ENCODE measurements at places on chromosomes 3 and 15.

- no peak for DNase-seq
Observed at GRCh38 chr3:49277383-49277775, 347 bp upstream of the C3orf62 start.

DNA sequence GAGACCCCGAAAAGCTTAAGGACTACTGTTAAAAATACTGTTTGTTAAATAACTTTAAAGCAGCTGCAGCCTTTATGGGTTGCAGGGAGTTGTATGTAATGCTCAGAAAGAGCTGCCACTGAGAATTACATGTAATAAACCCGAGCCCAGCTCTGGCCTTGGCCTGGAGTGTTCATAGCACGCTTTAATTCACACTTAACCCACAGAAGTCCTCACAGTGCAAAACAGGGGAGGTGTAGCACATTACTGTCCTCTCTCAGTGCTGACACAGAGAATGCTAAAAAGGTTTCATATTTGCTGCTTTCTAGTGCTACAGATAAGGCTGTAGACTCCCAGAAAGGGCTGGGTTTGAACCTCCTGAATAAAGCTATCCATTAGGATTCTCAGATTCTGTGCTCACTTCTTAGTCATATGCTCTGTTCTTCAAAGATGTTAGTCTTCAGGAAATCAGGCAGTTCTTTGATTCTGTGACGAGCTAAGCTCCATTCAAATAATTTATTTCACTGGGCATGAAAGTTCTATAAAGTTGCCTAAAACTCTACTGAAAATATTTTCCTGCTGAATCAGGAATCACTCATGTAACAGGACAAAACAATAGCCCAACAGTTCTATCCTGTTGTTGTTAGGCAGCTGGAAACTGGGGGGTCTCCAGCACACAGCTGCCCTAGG, 108.0 kb downstream of the SENP2 start:
- DNase-seq: peak; percentile 40

GRCh38 chr15:32887090-32887489, 169.3 kb downstream of the GREM1 start:
- no peak for DNase-seq

DNA sequence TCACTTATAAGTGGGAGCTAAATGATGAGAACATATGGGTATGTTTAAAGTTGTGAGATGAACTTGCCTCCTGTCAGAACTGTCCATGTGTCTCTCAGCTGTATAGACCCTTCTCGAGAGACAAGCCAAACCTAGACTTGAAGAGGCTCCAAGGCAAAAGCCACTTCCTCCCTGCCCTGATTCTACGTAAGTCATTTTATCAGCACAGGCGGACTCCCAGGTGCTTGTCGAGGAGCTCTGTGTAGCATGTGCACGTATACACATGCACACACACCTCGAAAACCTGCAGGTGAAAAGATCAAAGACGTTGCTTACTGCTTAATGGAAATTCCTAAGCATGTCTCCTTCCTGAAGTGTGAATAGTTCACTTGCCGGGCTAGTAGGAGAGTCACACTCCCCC, 5.6 kb upstream of the CLEC3B start:
- DNase-seq: no peak

GRCh38 chr3:126124896-126125295, 41.0 kb upstream of the SLC41A3 start:
- no peak for DNase-seq

DNA sequence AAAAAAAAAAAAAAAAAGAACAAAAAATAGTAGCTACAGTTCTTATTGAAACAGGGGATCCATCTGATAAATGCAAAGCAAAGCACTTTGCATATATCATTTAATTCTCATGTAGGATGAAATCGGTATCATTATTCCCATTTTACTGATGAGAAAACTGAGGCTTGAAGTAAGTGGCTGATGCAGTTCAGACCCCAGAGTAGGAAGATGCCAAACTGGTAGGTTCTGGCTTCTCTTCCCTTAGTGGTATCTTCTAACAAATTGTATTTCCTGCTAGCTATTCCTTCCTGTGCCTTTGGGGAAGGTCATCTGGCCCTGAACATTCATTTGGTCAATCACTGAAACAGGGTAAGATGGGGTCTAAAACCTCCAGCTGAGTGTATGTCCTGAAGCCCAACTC, 21.9 kb downstream of the PIF1 start:
- no peak for DNase-seq

- DNase-seq: peak; percentile 11
Observed at GRCh38 chr3:127208483-127209100, 15.7 kb downstream of the PRR23E start.

- no peak for DNase-seq
Observed at GRCh38 chr15:74793135-74794028, 11.5 kb downstream of the CSK start.

Data from AG20443 (cell line).